Bladder microvascular endothelial cell (primary cell): ENCODE measurements at places on chromosomes 3 and 15. TPM values are rescaled to one million over a fixed set of nuclear protein-coding genes. Genes with fewer than 3 reads are reported as not detected.

The C3orf85 gene
- total RNA-seq: not detected in 2 replicates

The ISLR gene
- 0.06 and 0.32 TPM in 2 replicates for total RNA-seq

The NPAP1 gene
- not detected in 2 replicates for total RNA-seq

The MAGI1 gene
- 42.9 and 106 TPM in 2 replicates for total RNA-seq

The GOLGA6D gene
- total RNA-seq: under 0.01 TPM in 1 of 2 replicates, not detected in the other

The LMAN1L gene
- total RNA-seq: 0.13 TPM in 1 of 2 replicates, not detected in the other

The ACTC1 gene
- total RNA-seq: 0.49 TPM in 1 of 2 replicates, not detected in the other

The TMEM266 gene
- total RNA-seq: not detected in 2 replicates

The PRKCD gene
- 2.8 and 6.0 TPM in 2 replicates for total RNA-seq

The SYNPR gene
- total RNA-seq: not detected in 2 replicates

The GOLGA8A gene
- 4.9 and 12.8 TPM in 2 replicates for total RNA-seq

The PCLAF gene
- 8.5 and 25.1 TPM in 2 replicates for total RNA-seq

The CASR gene
- not detected in 2 replicates for total RNA-seq

The GOLGA8R gene
- total RNA-seq: 0.16 and 1.3 TPM in 2 replicates

The PDIA5 gene
- total RNA-seq: 56.2 and 84.5 TPM in 2 replicates

The CERS3 gene
- total RNA-seq: not detected in 2 replicates

The ZNF662 gene
- total RNA-seq: 0.81 and 3.3 TPM in 2 replicates

The CYP1A1 gene
- 22.8 and 31.5 TPM in 2 replicates for total RNA-seq

The HYPK gene
- total RNA-seq: 5.5 and 6.8 TPM in 2 replicates

The CD276 gene
- 21.9 and 82.4 TPM in 2 replicates for total RNA-seq

The XRN1 gene
- 22.3 and 63.1 TPM in 2 replicates for total RNA-seq

The HDC gene
- not detected in 2 replicates for total RNA-seq

The CD200R1 gene
- not detected in 2 replicates for total RNA-seq

The C15orf39 gene
- total RNA-seq: 2.4 and 7.4 TPM in 2 replicates

The MEX3B gene
- 6.8 and 11.1 TPM in 2 replicates for total RNA-seq

The HCN4 gene
- total RNA-seq: under 0.01 TPM in 1 of 2 replicates, not detected in the other

The ILDR1 gene
- not detected in 2 replicates for total RNA-seq

The CHST13 gene
- not detected in 2 replicates for total RNA-seq

The P2RY13 gene
- not detected in 2 replicates for total RNA-seq

The COL7A1 gene
- total RNA-seq: 0.25 and 0.32 TPM in 2 replicates

The TM4SF4 gene
- not detected in 2 replicates for total RNA-seq

The PLA2G4D gene
- total RNA-seq: not detected in 2 replicates

The REC114 gene
- total RNA-seq: not detected in 2 replicates

The CELF6 gene
- 0.06 TPM in 1 of 2 replicates, not detected in the other for total RNA-seq
